ENCODE measurements at places on chromosomes 12 and 14.

DNA sequence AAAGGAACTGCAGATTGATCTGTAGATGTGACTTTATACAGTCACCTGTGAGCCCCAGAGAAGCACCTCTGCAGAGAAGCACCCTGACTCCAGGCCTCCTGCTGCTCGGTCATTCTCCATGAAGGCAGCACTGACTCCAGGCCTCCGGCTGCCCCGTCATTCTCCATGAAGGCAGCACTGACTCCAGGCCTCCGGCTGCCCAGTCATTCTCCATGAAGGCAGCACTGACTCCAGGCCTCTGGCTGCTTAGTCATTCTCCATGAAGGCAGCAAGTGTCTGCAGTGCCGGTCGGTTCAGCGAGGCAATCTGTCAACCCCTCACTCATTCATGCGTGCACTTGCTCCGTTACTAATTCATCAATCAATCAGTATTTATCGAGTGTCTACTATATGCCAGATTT is 160.3 kb downstream of the PIWIL1 start:
- no peak for DNase-seq

DNA sequence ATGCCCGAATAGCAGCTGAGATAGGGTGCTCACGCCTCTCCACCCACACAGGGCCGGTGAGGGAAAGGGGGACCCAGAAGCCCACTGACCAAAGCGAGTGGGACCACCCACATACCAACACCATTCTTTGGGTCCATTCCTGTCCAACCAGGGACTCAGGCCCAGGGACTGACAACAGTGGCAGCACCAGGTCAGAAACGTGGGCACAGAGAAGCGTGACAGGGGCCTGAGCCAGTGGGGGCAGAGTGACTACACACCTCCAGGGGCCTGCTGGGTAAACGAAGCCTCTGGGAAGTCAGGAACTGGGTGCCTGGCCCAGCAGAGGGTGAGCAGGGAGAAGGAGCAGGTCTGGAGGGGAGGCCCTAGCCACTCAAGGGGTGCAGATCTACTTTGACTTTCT is 13.7 kb downstream of the SPRYD3 start:
- DNase-seq, result peak; percentile 29

GRCh38 chr14:72948481-72949138 is 22.3 kb downstream of the DCAF4 start:
- peak; percentile 73 for DNase-seq

GRCh38 chr12:97681612-97682504 is 219.3 kb downstream of the RMST start:
- no peak for DNase-seq

DNA sequence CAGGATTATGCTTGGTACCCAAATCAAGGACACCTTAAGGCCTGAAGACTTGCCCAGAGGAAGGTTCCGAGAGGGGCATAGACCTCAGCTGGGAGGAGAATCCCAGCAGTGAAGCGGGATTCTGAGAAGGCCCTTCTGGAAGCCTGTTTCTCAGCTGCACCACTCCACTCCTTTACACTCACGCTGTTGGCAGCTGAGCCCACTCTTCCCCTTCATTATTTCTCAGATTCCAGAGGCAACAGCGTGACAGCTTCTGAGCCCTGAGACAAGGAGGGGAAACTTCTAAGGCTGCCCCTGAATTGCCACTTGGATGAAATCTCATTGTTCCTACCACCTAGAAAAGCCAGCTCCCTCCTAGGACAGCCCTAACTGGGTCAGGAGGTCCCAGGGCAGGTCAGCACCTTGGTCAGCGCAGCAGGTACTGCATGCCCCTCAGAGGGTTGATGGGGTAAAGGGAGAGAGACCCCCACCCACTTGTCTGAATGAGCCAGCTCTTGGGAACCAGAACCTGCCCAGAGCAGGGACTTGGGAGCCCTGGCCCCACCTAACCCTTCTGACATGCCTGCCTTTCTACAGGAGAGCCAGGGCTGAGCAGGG is 53.9 kb downstream of the ISCA2 start:
- DNase-seq, result no peak

GRCh38 chr14:68654471-68654941 is 138.4 kb downstream of the ZFP36L1 start:
- no peak for DNase-seq

DNA sequence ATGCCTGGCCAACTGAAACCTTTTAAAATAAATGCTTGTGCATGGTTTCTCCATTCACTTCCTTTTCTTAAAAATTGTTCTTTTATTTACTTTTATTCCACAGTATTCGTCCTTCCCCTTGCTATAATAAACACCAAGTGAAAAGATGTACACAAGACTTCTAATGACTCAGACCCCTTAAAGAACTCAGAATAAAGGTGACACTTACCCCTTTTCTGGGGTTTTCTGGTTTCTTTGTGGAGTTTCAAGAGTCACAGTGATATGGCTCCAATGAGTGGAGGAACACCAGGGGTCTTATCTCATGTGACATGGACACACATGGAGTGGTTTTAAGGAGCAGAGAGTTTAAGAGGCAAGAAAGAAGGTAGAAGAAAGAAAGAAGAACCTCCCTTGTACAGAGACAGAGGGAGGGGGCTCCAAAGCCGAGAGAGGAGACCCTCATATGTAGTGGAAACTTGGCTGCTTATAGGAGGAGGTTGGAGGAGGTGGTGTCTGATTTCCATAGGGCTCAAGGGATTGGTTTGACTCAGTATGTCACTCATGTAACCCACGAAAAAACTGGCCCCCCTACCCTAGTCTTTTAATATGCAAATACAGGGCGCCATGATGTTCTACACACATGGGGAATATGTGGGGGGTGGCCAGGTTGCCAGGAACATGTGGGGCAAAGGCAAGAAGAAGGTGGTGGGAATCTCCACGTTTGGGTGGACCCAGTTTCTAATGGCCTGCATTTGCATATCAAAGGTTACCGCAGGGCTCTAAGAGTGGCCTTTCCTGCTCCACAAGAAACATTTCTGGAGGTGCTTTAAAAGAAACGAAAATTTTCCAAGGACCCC is 22.1 kb upstream of the CD69 start:
- no peak for DNase-seq

GRCh38 chr12:40693207-40693821 is 1.1 kb downstream of the CNTN1 start:
- DNase-seq, result no peak

GRCh38 chr14:54922598-54922997 is 20.0 kb upstream of the GCH1 start:
- DNase-seq, result no peak

- DNase-seq, result peak; percentile 86
Observed at GRCh38 chr12:51814311-51815088, 34.0 kb downstream of the FIGNL2 start.

GRCh38 chr12:132389526-132390286 is 60.3 kb upstream of the GALNT9 start:
- peak; percentile 17 for DNase-seq

DNA sequence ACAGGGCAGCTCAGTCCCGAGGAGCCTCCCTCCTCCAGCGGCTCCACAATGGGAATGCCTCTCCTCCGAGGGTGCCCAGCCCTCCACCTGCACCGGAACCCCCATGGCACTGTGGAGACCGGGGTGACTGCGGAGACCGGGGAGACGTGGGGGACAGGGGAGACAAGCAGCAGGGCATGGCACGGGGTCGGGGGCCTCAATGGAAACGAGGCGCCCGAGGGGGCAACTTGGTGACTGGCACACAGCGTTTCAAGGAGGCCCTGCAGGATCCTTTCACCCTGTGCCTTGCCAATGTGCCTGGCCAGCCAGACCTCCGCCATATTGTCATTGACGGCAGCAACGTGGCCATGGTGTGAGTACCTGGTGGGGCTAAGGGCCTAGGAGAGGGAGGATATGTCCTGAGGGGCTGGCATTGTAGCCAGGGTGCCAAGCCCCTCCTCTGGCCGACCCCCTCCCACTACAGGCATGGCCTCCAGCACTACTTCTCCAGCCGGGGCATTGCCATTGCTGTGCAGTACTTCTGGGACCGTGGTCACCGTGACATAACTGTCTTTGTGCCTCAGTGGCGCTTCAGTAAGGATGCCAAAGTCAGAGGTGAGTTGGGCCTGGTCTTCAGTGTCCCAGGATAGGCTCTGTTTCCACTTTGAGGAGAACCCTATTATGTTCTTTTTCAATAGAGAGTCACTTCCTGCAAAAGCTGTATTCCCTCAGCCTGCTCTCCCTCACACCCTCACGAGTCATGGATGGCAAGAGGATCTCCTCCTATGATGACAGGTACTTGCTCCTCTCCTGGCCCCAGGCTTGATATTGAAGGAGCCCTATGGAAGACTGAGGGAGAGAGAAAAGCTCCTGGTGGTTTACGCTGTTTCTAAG is 2.7 kb downstream of the KHNYN start:
- DNase-seq, result no peak

GRCh38 chr12:59459966-59460660 is 135.7 kb upstream of the SLC16A7 start:
- DNase-seq, result no peak

DNA sequence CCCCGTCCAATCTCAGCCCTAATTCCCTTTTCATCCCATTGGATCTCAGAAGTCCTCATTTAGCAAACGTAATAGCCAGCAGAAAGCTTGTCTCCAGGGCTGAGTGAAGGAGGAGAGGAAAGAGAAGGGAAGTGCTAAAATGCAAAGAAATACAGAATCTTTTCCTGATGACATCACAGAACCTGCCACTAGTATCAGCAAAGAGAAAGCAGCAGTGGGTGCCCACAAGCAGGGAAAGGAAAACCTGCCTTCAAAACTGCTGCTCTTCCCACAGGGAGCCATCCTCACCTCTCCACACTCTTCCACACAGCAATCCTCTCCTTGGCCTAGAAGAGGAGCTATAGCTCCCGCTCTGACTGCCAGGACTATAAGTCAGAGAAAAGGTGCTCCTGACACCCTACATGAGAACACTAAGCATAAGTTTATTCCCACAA is 11.3 kb downstream of the MED13L start:
- DNase-seq, result no peak

DNA sequence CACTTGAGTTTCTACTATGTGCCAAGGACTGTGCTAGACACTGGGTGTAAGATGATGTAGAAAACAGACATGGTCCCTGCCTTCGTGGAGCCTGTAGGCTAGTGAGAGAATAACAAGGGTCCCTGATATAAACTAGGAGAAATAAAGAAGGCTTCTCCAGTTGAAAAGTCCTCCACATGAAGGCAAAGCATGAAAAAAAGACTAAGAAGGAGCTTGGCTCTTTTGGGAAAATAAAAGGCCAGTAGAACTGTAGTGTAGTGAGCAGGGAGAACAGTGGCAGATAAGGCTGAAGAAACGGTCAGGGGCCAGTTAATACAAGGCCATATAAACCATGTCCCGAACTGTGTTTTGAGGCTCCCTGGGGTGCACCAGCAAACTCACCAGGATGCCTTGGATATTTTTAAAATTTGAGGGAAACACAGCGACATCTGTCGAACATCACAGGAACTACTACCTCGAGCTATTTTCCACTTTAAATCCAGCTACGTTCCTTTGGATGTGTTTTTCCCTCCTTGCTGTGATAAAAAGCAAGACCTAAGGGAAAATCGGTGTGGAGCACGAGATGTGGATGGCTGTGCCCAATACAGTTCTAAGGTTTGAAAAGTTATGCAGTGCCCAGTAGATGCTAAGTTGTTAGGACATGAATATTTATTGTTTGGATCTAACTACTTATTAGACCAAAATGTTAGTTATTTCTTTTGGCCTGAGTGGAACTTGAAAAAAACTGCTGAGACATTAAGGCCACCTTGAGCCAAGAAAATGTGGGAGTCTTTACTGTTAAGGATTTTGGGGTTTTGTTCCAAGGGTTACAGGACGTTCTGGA is 8.5 kb upstream of the CFL2 start:
- no peak for DNase-seq

- no peak for DNase-seq
Observed at GRCh38 chr12:84272324-84272723, 640.3 kb downstream of the SLC6A15 start.

DNA sequence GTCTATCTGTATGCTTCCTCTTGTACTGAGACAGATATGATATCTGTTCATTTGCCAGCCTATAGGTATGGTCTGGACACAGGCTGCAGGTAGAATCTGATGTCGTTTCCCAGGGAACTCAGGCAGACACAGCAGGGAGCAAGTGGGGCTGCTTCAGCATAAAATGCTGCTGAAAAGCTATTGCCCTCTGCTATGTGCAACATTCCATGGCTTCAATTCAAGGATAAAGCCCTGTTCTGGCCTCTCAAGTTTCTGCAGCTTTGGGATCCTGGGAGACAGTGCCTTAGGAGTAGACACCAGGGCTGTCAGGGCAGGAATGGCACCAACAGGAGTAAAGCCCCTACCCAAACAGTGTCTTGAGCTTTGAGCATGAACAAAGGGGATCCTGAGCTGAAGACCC is 173.5 kb downstream of the SLC41A2 start:
- DNase-seq, result no peak

DNA sequence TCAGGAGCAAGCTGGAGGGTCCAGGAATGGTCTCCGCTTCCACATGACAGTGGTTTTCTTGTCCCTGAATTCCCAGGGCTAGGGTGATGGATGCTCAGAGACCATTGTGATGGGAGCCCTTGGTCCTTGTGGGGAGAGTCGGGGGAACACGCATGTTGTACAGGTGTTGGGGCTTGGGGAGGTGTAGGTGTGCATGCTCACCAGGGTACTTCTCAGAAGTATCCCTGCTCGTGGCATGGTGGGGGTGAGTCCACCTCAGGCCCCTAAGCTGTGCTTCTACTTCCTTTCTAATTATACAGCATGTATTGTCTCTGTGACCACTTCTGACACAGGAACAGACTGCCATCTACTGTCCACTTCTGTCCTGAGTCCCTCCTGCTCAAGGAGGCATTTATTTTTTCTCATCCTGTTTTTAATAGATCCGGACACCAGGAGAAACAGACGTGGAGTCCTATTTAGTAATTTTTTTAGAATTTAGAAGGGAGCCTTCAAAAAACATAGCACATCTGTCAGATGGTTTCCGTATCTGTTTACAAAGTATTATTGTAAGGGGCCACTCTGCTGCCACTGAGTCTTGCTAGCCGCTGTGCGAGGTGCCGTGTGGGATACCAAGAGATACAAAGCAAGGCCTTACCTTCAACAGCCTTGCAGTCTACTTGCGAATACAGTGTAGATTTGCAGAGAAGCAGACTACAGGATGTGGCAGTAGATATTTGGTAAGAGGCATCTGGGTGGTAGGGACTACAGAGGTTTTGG is 10.5 kb downstream of the NTF3 start:
- DNase-seq, result no peak

DNA sequence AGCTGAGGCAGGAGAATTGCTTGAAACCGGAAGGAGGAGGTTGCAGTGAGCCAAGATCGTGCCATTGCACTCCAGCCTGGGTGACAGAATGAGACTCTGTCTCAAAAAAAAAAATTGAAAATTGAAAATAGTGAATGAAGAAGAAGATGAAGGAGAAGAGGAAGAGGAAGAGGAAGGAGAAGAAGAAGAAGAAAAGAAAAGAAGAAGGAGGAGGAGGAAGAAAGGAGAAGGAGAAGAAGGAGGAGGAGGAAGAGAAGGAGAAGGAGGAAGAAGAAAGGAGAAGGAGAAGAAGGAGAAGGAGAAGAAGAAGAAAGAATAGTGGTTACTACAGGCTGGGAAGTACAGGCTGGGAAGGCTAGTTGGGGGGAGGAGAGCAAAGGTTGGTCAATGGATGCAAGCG is 124.3 kb upstream of the CPSF6 start:
- no peak for DNase-seq

Data from activated naive CD8-positive, alpha-beta T cell treated with anti-CD3 and anti-CD28 coated beads, Interleukin-2, amount 10 ng/mL, durations not matched to agents 7 days and 5 days (primary cell).